ENCODE measurements at places on chromosomes 2 and 18.

GRCh38 chr2:7860693-7861092, 821.2 kb upstream of the ID2 start:
- no peak for DNase-seq

GRCh38 chr2:168338292-168338691, 90.9 kb upstream of the STK39 start:
- no peak for DNase-seq

- no peak for DNase-seq
Measured at GRCh38 chr18:79603321-79604204, 76.0 kb upstream of the CTDP1 start.

- DNase-seq = no peak
Measured at GRCh38 chr18:59671551-59671950, 25.7 kb downstream of the CCBE1 start.

DNA sequence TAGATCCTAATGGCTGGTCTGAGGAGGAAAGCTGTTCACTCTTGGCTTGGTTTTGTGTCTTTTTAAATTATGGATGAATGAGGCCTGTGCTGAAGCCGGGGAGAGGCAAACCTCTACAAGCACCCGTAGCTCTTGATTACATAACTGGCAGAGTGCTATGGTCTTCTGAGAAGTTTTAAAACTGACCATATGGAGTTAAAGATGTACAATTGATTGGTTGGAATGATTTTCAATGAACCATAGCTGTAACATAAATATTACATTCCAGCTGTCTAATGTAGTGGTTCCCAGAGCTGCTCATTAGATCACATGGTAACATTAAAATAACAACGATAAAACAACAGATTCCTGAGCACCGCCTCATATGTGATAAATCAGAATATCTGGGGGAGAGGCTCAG, 71.1 kb upstream of the MAP4K3 start:
- no peak for DNase-seq

GRCh38 chr2:49028101-49028500, 126.2 kb downstream of the FSHR start:
- DNase-seq = no peak

DNA sequence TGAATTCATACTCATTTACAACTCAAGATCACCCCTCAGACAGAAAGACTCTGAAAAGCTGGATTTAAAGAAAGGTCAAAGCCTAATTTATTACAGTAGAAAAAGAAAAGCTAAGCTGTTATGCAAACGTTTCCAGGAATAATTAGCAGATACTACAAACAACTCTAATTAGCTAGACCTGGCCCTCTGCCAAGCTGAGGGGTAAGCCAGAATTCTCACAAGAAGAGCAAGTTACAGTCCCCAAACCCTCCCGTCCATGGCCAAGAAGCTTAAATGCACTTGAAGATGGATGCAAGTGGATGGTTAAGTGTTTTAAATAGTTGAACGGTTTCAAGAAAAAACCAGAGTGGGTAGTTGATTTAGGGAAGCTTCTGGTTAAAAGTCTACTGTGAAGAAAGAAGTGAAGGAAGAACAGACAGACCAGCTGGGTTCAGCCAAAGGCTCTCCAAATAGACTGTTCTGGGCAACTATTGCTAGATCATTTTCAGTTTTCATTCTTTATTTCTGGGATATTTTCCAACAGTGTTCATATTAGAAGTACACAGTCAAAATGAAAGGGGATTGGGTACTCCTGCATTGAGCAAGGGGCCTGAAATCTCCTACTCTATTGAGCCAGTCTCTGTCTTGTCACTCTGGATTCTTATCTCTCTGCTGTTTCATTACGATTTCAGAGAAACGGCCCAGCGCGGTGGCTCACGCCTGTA, 4.8 kb downstream of the LMAN2L start:
- no peak for DNase-seq

- DNase-seq = no peak
Measured at GRCh38 chr2:13504808-13505207, 788.1 kb downstream of the TRIB2 start.

GRCh38 chr18:49072940-49073339, 122.2 kb upstream of the SMAD7 start:
- DNase-seq = no peak

DNA sequence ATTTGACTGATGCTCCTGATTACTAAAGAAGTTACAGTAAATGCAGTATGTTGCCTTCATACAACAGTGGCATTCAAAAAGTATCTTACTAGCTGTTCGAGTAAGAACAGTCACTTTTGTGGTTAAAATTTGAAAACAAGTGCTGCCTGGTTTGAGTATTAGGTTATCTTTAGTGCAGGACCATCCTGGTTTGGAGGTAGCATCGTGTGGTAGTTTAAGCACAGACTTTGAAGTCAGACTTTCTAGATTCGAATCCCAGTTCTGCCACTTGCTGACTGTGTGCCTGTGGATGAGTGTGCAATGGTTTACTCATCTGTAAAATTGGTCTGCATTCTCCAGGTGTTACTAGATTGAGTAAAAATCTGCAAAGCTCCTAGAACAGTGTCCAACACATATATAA, 96.8 kb downstream of the SGPP2 start:
- no peak for DNase-seq

DNA sequence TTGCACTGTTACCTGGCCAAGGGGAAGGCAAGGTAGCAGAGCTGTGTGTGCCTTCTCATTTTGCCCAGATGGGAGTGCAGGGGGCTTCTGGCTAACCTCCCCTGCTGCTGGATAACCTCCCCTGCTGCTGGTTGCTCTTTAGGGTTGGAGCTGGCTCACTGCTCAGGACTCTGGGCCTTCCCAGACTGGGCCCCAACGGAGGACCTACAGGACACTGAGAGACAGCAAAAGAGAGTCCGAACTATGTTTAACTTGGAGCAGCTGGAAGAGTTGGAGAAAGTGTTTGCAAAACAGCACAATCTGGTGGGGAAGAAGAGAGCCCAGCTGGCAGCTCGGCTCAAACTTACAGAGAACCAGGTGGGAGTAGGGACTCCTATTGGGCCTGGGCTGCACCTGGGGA, 5.8 kb upstream of the SMYD5 start:
- DNase-seq = no peak

DNA sequence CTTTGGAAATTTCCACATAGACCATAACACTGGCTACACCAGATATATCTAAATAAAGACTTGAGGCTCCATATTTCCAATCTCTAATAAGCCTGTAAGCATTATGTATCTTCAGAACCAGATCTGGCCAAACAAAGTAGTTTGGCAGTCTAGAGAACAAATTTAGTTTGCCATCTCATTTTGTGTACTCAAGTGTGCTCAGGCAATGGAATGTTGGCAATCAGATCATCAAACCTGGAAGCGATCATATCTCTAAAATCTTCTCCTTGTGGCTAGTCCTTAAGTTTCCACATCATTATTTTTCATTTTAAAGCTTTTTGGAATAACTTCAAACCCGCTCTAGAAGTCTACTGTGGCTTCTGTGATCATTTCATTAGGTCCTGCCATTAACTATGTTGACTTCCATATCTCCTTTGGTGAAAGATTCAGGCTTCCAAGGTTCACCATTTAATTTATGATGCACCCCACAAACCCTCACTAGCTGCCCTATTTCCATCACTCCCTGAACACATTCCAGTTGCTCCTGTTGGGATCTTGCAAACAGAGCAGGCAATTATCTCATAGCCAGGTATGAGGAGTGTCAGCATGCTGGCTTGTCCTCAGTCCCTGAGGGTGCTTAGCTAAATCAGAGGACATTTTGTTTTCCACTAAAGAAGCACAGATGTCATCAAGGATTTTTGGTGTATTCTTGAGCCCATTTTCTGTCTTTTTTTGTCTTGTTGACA, 46.2 kb downstream of the WDR75 start:
- no peak for DNase-seq

GRCh38 chr2:25371253-25372241, 29.8 kb upstream of the DNMT3A start:
- no peak for DNase-seq

DNA sequence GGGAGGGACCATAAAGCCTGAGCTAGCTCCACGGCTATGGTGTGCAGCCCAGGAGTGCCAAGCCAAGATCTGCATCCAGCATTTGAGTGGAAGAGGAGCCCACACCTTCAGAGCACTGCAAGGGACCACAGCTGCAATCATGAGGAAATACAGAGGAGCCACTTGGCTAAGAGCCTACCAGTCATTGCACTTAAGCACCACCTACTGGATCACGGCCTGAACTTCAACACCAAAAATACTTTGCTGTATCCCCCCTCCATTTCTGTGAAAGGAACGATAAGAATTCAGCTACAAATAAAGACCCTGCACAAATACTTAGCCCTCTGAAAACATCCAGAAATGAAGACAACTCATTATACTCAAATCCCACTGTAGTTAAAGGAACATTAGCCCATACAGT, 545.3 kb downstream of the TSN start:
- no peak for DNase-seq

DNA sequence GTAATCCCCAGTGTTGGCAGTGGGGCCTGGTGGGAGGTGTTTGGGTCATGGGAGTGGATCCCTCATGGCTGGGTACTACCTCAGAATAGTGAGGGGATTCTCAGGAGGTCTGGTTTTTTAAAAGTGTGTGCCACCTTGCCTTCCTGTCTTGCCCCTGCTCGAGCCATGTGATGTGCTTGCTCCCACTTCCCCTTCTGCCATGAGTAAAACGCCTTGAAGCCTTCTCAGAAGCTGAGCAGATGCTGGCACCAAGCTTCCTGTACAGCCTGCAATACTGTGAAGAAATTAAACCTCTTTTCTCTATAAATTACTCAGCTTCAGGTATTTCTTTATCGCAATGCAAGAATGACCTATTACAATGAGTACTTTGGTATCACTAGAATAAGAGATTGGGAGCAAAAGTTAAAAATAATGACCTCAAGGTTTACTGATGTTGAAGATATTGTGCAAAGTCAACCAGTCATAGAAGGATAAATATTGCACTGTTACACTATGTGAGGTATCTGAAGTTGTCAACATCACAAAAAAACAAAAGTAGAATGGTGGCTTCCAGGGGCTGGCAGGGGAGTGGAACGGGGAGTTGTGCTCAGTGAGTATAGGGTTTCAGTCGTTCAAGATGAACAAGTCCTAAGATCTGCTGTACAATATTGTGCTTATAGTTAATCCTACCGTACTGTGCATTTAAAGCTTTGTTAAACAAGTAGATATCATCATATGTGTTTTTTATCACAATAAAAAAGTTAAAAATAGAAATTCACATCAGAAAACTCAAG, 938.3 kb upstream of the CNTNAP5 start:
- no peak for DNase-seq
